Posterior cingulate gyrus (tissue), 11 donors: ENCODE measurements at places on chromosomes 5 and 9.

- no peak for DNase-seq
Measured at GRCh38 chr5:157217289-157218024, 36.8 kb downstream of the ITK start.

- DNase-seq, result no peak
Measured at GRCh38 chr5:78587775-78588291, 60.7 kb downstream of the LHFPL2 start.

DNA sequence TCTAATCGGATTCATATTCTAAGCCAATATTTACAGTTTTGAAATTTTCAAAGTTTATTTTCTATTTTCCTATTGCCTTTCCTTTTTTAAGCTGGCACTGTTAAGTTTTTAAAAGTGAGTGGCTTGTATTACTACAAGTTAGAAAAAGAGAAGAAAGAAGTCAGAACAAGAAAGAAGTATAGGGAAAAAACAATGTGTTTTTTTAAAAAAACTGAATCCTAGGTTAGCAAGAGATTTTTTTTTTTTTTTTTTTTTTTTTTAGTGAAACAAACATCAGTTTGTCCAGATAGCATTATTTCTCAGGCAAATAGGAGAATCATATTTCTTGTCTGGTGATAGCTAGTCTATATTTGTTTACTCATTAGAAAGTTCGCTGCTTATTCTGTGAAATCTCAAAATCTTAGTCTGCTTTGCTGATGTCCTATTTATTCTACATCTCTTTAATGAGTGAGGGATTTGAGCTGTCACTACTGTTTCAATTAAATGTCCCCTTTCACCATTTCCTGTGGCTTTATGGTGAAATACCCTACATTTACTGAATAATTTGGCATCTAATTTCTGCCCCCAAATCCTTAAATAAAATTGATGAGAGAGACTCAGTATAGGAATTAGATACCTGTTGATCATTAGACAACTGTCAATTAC, 19.1 kb upstream of the LMNB1 start:
- DNase-seq, result no peak

DNA sequence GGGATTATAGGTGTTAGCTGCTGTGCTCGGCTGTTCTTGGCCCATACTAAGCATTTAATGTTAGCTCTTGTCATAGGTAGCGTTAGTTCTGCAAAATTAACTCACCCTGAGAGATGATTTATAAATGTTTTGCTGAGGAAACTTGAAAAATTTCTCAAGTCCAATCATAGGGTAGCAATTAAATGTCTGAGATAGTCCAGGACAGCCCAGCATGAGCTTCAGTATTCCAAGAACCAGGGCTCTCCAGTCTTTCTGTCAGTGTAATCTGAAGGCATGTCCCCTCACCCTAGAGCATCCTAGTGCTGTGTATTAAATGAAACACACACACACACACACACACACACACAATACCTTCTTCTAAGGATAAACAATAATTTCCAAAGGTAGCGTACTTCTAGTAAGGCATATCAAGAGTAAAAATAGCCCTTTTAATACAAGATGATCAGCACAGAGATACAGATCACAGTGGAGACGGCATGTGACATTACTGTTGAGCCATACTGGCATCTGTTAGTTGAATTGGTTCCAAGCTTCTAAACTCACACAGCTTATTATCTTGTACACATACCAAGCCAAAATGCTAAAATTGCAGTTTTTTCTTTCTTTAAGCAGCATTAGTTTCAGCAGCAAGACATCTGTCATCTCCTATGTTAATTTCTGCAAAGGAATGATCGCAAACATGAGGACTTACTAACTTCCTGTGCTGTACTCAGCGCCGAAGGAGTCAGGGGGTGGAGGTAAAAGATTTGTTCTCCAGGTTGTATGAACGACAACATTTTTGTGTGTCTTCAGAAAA, 46.3 kb upstream of the JMY start:
- DNase-seq, result no peak

DNA sequence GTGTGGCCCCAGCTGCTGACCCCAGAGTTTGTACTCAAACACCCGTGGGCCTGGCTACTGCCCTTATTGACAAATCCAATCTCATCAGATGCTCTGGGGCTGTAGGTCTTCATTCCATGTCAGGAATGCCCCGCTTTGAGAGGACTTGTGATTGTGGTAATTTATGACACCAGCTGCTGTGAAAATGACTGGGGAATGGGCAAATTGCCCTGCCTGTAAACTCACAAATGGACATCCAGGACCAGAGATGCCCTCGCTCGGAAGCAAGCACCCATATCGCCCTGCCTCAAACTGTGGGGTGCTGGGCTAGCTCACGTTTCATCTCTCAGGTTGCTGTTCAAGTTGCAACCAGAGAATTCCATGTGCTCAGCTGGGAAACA, 225.9 kb upstream of the MAP3K1 start:
- no peak for DNase-seq

- no peak for DNase-seq
Measured at GRCh38 chr5:83972236-83972635, 251.6 kb upstream of the HAPLN1 start.

DNA sequence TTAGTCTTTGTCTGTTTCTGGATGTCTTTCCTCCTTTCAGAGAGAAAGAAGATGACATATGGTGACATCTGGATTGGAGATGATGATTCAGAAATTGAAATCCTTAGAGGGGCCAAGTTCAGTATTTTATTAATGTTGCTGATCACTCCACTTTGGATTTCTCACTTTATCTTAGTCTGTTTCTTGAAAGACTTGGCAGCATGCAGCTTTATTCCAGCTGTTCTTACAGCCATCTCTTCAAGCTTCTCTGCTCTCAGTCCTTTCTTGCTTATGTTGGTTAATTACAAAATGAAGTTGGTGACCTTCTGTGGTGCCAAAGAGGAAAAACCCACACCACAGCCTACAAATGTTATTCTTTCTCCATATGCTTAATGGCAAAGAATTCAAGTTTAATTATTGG, 62.1 kb downstream of the SNCAIP start:
- no peak for DNase-seq

- DNase-seq, result no peak
Measured at GRCh38 chr5:135013947-135014570, 20.0 kb downstream of the PITX1 start.

DNA sequence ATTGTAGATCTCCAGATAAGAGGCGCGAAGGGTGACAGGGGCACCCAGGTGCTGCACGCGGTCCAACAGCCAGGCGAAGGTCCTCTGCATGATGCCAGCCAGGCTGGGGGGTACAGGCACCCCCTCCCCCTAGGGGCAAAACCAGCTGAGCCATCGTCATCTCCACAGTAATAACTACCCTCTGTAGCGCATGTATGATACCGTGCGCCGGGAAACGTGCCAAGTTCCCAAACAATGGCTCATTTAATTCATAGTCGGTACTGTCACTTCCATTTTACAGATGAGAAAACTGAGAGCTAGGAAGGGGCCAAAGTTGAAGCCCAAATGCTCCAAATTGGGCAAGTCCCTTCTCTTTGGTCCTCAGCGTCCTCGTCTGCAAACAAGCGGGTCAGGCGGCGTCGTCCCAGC, 1.5 kb downstream of the KIF12 start:
- DNase-seq, result no peak

- DNase-seq, result peak; percentile 38
Measured at GRCh38 chr9:93096131-93096802, at the start of gene CARD19. Gene CARD19 (plus strand): TSS chr9:93096217. CDS start chr9:93096346, 129 bp downstream.

DNA sequence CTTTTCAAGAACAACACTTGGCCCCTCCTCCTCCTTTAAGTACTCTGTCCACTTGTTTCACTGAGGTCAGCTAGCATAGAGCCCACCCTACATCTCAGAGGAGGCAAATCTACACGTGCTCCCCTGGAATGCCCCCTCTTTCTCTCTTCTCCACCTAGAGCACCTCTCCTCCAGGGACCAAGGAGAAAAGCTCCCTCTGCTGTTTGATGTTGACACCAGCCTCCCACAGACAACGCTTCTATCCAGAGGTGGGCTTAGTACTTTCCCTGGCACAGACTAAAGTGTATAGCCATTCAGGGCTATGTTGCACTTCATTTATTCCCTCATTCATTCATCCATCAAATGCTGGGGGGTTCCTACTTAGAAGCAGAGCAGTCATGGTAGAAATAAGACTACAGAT, 68.2 kb upstream of the TAF1L start:
- DNase-seq, result no peak

- no peak for DNase-seq
Measured at GRCh38 chr9:114291886-114292590, 30.9 kb upstream of the ORM1 start.

GRCh38 chr5:128965011-128965637, at the start of gene SLC27A6:
Gene SLC27A6 (plus strand): TSS chr5:128965488. CDS start chr5:128966138, 650 bp downstream.
- DNase-seq, result no peak

GRCh38 chr9:130138791-130139190, 33.4 kb upstream of the NCS1 start:
- peak; percentile 71 for DNase-seq

DNA sequence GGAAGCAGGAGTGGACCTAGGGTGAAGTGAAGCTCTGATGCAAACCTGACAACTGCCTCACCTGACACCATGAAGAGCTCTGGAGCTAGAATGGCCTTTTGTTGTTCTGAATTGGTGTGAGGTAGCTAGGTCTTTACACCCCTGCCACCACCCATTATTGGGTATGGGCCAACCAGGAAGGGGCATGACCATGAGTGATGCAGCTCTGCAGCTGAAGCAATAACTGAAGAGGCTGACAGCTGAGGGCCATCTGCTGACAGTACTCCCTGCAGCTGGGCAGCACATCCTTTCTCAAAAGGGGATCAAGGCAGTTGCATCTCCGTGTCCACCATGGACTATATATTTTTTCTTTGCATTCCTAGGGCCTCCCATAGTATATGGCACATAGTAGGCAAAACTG, 87.0 kb upstream of the TLE1 start:
- DNase-seq, result no peak

DNA sequence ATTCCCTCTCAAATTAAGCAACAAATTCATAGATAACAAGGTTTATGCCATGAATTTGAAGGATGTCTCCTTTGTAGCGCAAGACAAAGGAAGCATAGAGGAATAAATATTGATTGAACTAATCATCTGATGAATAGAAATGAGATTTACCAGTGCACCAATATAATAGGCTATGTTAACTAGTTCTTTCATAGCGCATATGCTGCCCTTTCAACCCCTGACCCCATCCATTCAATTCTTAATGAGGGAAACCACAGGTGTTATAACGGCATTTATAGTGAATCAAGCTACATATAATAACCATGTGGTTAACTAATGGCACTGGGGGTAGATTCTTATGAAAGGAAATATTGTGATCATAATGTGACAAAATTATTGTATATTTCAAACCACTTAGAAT, 6.5 kb downstream of the RORB start:
- DNase-seq, result no peak

DNA sequence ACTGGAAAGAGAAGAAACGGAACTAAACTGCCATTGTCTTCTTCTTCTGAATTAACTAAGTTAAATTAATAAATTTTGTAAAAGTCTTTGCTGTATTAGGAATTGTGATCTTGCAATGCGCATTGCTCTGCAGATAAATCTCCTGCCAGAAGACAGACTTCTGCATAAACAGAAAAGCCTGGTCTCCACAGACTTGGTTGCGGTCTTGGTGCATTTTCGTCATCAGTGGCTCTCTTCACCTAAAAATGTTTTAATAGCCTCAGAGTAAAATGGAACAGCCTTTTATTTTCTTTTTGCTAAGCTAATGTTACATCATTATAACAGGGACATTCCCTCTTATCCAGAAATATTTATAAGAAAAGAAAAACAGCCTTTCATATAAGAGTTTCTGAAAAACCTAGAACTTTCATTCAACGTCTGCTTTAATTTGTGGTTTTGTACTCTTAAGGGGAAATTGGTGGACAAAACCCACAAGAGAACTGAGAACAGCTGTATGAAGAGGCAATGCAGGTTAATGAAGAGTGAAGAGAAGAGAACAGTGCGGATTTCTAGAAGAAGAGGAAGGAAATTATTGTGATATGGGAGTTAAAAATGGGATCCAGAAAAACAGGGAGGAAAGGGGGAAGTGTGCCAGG, 10.1 kb downstream of the IFNA5 start:
- DNase-seq, result no peak

DNA sequence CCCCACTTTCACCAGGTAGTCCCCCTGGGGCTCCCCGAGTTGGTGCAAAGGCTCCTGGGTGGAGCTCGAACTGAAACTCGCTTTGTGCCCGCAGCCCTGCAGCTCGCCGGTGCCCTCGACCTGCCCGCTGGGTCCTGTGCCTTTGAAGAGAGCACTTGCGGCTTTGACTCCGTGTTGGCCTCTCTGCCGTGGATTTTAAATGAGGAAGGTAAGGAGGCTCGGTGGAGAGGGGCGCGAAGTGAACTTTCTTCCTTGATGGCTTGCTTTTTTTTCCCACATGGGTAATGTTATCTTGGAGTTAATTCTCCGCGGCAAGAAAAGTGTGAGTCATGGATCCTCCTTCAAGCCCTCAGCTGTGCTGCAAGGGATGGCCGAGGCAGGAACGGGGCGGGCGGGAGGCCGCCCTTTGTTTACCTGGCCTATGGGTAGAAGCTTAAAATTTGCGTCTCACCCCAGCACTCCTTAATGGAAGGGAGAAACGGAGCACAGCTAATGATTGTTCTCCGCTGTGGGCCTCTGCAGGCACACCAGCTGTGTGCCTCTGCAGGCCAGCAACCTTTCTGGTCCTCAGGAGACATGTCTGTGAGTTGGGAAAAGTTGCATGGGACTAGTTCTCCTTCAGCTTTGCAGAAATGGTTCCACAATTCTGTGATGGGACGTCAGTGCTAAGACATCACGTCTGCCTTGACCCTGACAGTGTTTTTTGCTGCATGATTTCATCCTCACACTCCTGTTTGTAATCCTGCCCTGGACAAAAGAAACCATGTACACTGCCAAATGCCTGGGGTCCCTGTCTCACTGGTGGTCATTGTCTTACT, 1.1 kb downstream of the MAMDC2 start:
- no peak for DNase-seq

GRCh38 chr9:6917162-6917561, 159.4 kb downstream of the KDM4C start:
- DNase-seq, result no peak

- DNase-seq, result no peak
Measured at GRCh38 chr9:135574943-135575342, 13.4 kb downstream of the PAEP start.

DNA sequence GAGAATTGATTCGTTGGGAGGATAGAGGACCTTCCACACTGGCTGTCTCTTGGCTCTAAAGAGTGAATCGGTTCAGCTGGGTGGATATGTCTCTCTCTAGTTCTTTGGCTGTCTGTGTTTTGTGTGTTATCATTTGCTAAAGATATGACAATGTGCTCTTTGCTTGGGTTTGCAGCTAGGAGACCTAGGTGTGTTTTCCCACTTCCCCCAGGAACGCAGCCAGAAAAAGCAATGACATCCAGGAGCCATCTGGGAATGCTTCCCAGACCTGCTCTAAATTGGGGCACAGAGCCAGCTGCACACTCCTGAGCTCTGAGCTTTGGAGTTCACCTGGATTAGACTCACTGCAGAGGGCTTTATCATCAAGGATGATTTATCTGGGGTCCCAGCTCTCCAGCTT, 12.8 kb upstream of the PDZD2 start:
- DNase-seq, result no peak

- peak; percentile 96 for DNase-seq
Measured at GRCh38 chr9:137034709-137035506, 3.0 kb upstream of the FUT7 start.
